NCI-H1092 (cell line): ENCODE measurements at places on chromosomes 12 and 14.

GRCh38 chr14:64685371-64686281 is 18.6 kb upstream of the PLEKHG3 start:
- DNase-seq, result no peak

- no peak for DNase-seq
Observed at GRCh38 chr12:91968076-91968776, 177.4 kb downstream of the BTG1 start.

- no peak for DNase-seq
Observed at GRCh38 chr14:75279763-75280290, 1.2 kb downstream of the FOS start.

- peak; percentile 13 for DNase-seq
Observed at GRCh38 chr14:27739657-27740156, 1026.9 kb upstream of the FOXG1 start.

GRCh38 chr14:86035882-86036281 is 505.9 kb downstream of the FLRT2 start:
- no peak for DNase-seq
